ENCODE measurements at places on chromosomes 1 and 21.

- DNase-seq: peak; percentile 64
Measured at GRCh38 chr1:36306210-36306901, at the start of gene SH3D21. TSS of gene SH3D21 (plus strand) at chr1:36306368. CDS start at chr1:36306421, 53 bp downstream.

DNA sequence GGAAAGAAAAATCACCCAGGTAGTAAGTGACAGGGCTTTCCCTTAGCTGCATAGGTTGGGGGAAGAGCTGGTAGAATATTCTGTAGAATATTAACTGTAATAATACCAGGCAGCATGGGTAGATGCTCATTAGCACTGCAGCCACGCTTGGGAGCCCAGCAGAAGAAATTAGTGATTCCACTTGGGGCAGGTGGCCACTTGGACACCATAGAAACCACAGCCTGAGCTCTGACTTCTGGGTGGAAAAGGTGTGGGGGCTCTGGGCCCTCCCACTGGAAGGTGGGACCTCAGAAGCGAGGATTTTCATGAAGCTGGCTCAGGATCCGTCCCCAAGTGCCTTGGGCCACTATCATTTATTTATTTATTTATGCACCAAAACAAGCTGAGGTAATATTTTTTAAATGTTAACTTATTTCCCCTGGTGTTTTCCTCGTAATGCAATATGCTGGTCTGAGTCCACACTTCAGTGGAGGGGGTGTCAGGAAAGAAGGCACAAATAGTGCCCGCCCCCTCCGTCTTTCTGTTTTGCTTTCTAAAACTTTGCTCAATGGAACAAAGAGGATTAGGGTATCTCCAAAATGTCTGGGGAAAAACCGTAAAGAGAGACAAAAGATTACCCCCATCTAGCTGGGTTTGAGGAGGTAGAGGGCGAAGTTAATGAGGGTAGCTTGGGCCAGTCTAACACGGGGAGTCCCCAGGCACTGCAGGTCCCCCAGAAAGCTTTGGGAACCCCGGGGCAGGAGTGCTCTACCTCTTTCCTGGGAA lies 75.2 kb upstream of the GADD45A start:
- DNase-seq: no peak

DNA sequence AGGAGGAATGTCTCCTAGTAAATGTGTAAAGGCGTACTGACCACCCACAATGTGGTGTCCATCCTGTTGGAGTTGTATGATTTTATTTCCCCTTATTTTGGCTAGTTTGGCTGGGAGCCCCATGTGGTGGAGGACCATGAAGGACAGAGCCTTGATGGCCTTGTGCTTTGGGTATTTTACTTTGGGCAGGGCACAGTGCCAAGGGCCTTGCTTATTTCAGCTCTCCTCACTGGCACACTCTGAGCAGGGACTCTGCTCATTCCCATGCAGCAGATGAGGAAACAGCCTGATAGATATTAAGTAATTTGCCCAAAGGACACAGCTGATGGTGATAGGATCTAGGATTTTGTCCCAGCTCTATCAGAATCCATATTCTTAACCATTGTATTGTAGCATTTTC lies 50.2 kb downstream of the SMYD2 start:
- no peak for DNase-seq

DNA sequence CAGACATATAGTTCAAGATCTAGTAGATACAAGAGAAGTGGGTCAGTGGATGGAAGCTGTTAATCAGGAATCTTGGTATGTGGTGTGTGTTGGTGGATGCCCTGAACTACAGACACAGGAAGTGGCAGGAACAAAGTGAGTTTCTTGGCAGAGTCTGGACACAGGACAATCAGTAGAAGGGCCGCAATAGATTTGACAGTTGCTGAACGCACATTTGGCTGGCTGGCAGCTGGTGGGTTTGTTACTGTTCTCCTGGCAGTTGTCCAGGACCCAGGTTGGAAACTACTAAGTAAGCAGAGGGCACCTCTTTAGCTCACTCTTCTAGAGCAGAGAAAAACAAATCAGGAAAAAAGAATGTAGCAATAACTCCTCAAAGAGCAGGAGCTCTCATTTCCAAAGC lies 13.2 kb downstream of the KRTAP26-1 start:
- DNase-seq: no peak

GRCh38 chr1:220843481-220844011 lies 35.7 kb upstream of the HLX start:
- no peak for DNase-seq

DNA sequence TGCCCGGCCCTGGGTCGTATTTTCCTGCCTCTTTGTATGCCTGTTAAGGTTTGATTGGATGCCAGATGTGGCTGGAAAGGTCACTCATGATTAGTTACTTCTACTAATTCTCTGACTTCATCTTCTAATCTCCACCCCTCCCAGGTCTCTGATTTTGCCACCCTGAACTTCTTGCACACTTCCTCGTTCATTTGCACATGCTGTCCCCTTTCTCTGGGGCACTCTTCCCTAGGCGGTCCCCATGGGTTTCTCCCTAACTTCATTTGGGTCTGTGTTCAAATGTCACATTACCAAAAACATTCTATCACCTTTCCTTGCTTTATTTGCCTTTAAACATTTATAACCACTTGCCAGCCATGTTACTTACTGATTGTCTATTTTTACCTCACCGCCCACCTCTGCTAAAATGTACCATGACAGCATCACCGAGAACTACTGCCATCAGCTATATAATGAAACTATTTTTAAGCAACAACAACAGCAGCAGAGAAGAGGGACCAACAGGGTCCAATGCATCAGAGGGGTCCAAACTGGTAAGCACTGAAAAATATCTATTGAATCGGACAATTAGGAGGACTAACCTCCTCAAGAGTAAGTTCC lies 45.8 kb upstream of the FMOD start:
- DNase-seq: no peak

- no peak for DNase-seq
Measured at GRCh38 chr1:204475656-204476432, 18.8 kb downstream of the PIK3C2B start.

GRCh38 chr1:94592571-94592920 lies 51.0 kb upstream of the F3 start:
- no peak for DNase-seq

DNA sequence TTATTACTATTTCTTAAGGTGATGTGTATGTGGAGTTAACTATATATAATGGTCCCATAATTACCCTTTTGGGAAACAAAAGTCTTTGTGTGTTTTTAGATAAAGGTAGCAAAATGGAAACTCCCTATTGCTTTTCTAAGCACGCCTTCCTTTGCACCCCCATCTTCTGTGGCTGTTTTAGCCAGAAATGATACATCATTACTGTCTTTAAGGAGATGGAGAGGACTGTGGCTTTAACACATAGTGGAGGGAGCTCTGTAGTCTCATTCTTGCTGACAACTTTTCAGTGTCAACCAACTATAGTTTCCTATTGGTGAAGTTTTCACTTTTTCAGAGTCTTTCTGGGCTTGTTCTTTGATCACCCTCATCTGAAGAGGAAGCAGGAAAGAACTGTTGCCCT lies 1.0 kb downstream of the APOBEC4 start:
- DNase-seq: peak; percentile 9

DNA sequence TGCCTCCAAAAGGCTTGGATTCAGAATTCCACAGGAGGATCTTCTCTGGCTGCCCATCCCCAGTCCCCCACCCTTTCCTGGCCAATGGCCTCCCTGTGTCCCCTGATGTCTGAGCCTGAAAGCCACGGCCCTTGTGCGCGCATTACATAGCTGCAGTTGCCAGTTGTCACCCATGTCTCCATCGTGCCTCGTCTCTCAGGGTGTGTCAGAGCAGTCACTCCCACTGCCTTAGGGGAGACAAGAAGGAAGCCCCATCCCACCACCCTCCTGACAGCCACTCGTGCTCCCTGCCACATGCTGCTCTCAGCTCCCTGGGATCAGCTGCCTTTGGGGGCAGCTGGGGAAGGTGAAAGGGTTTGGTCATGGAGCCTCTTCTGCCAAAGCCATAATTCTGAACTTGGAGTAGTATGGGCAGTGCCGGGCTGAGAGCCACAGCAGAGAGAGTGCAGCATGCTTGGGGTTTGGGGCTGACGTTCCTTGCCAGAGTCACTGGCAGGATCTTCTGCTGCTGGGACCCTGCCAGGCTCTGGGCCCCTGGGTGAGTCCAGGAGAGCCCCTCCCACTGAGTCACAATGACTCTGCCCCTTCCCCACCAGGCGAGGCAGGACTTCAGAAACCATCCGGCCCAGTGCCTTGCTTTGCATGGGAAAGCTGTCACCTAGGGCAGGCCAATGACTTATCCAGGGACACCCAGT lies 285.9 kb upstream of the VAMP3 start:
- no peak for DNase-seq

- no peak for DNase-seq
Measured at GRCh38 chr1:210340311-210340710, 11.6 kb downstream of the HHAT start.

GRCh38 chr1:40404670-40405462 lies 31.3 kb downstream of the SMAP2 start:
- DNase-seq: no peak

GRCh38 chr21:39849014-39849655 lies 18.1 kb upstream of the PCP4 start:
- DNase-seq: no peak

All from activated naive CD8-positive, alpha-beta T cell treated with anti-CD3 and anti-CD28 coated beads for 36 hours (primary cell).